D341Med (cell line): ENCODE measurements at places on chromosomes 16 and 17.
A peak's percentile ranks its signal among the peaks of the same experiment; 100 is the strongest.

GRCh38 chr17:2949469-2950044 lies 113.8 kb downstream of the OR1D5 start:
- no peak for DNase-seq

DNA sequence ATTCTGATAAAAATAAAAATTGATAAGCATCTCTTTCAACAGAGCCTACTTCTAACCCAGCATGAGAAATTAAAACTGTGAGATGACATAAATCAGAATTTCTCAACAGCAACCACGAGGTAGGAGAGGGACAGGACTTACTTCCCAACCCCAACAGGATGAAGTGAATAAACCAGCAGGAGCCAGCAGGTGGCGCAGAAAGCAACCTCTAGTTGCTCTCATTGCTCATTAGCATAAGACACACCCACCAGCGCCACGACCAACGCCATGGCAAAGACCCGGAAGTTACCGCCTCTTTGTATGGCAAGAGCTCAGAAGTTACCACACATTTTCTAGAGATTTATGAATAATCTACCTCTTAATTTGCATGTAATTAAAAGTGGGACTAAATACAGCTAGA lies 189.4 kb upstream of the CDH8 start:
- peak; percentile 61 for DNase-seq

GRCh38 chr17:40168262-40168832 lies 8.9 kb upstream of the RAPGEFL1 start:
- DNase-seq: peak; percentile 76

- no peak for DNase-seq
Observed at GRCh38 chr17:79071161-79071740, 3.4 kb upstream of the ENGASE start.

DNA sequence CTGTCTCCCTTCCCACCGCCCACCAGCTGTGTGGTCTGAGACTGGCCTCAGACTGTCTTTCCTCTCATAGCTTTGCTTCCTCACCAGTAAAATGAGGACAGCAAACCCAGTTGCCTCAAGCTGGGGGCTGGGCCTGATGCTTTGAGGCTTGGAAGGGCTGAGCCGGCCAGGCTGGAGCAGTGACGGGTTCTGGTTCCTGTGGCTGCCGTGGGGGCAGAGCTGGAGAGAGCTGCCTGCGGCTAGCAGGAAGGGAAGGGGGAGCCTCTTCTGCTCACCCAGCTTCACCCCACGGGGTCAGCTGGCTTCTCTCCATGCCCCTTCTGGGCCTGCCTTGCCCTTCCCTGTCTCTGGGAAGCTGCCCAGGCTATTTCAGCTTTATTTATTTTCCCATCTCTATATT lies 23.7 kb downstream of the LASP1 start:
- DNase-seq: no peak

GRCh38 chr17:72651988-72652387 lies 440.5 kb downstream of the SLC39A11 start:
- no peak for DNase-seq

- DNase-seq: no peak
Observed at GRCh38 chr17:3602499-3602898, 6.7 kb downstream of the TRPV1 start.

DNA sequence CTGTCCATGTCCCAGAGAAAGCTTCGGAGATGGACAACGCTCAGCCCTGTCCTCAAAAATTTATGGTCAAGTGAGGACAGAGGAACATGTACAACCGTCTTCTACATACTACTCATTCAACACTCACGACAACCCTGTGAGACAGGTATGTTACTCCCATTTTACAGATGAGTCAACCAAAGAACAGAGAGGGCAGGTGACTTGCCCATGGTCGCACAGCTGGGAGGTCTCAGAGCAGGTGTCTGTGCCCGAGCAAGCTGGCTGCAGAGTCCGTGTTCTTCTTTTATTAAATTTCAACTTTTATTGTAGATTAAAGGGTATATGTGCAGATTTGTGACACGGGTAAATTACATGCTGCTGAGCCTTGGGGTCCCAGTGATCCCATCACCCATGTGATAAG lies 5.8 kb upstream of the WFDC1 start:
- no peak for DNase-seq

DNA sequence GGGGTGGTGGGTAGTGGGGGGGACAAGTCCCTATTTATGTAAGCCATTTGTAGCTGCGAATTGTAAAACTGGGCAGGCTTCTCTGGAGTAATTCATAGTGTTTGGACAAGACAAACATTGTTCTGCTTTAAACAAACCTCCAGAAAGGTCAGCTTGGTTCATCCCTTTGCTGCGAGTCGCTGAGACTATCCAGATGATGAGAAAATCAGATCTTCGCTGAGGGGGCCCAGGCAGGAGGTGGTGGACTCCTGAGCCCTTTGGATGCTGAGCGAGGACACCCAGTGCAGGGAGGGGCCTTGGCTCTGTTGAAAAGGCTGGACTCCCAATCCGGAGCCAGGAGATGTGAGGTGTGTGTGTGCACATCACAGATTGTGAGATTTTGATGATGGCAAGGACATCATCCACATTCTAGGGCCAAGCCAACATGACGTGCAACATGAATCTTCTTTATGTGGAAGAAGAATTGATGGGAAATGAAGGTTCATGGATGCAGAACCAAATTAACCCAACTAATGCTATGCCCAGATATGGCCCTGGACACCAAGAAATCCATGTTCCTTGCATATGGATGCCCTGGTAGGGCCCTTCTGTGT lies 15.0 kb upstream of the NTN1 start:
- no peak for DNase-seq

- DNase-seq: no peak
Observed at GRCh38 chr16:74773446-74774222, 986 bp downstream of the FA2H start.

DNA sequence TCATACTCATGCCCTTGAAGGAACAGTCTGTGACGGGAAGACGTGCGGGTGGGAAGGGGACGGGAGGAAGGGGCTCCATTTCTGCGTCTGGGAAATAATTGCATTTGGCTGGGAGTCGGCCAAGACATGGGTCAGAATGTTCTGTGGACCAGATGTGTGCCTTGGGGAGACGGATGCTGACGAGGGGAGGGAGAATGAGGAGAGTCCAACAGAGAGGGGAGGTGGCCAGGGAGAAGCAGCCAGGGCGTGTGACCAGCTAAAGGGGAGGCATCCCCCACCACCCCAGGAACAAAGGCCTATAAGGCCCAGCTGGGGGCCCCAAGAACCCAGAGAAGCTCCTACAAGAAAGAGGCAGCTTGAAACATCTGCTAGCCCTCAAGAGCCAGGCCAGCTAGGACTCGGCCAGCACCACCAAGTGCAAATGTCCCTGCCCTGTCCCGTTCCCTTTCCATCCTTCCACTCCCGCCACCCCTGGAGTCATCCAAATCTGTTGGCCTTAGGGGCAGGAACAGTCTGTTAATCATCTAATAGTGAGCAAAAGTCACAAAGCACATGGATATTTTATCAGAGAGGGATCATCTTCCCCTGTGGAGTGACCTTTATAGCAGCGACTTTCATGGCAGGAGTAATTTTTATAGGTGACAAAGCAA lies 42.5 kb upstream of the BCO1 start:
- no peak for DNase-seq

- no peak for DNase-seq
Observed at GRCh38 chr17:32914181-32914580, 13.8 kb upstream of the TMEM98 start.

GRCh38 chr17:81905424-81905875 lies 3.4 kb downstream of the NPB start:
- DNase-seq: no peak

- no peak for DNase-seq
Observed at GRCh38 chr17:28291780-28292330, 27.1 kb upstream of the TMEM97 start.

GRCh38 chr16:89365044-89365467 lies 125.3 kb downstream of the ANKRD11 start:
- no peak for DNase-seq

GRCh38 chr16:23899869-23900268 lies 64.1 kb downstream of the PRKCB start:
- no peak for DNase-seq

DNA sequence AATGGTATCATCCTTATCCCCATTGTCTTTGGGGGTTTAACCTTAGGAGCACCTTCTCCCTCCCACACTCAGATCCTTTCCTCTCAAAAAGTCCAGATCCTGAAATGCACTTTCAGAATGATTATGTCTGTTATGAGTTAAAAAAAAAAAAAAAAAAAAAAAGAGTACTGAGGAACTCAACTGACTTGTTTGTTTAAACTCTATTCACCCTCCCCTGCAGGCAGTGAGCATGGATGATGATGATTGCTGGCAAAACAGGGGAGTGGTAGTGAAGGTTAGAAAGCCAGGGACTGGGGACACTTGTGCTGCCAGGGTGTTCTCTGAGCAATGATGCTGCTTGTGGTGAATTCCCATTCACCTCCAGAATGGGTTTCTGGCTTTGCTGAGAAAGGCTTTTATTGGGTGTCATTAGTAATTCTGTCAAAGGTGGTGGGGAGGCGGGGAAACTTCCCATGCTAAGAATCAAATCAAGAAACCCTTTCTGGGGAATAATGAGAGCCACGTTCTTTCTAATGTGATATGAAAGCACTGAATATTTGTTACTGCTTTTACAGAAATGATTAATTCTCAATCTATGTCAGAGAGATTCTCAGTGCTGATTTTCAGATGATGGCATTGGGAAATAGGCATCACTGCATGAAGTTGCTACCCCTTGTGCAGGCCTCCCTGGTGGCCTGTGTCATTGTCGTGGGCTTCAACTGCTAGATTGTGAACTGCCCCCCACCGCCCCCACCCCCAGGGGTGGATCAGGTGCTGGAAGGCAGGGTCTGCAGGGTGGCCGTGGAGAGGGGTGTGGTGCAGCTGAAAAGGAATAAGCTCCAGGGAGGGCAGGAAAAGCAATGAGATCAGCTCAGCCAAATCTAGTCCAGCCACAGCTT lies 14.1 kb downstream of the CCL4 start:
- no peak for DNase-seq

DNA sequence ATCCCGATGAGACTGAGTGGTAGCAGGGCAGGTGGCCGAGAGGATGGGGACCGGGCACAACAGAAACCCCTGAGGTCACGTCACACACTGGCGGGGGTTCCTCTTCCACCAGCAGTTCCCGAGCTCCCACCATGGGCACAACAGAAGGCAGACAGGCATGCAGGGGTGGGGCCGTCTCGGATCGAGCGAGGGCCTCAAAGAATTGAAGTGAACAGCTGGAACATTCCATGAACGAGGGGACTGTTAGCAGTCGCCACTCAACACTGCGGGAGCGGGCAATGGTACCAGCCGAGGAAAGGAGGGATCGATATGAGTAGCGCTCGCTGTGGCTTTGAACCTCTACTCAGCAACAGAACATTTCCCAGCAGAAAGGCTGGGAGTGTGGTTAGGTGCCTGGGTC lies 5.3 kb downstream of the CEP131 start:
- no peak for DNase-seq
